Ureter (tissue), 1 donor: ENCODE measurements at places on chromosomes 7 and 10.

- DNase-seq: no peak
Measured at GRCh38 chr7:75756991-75757676, 14.9 kb downstream of the CCL26 start.

DNA sequence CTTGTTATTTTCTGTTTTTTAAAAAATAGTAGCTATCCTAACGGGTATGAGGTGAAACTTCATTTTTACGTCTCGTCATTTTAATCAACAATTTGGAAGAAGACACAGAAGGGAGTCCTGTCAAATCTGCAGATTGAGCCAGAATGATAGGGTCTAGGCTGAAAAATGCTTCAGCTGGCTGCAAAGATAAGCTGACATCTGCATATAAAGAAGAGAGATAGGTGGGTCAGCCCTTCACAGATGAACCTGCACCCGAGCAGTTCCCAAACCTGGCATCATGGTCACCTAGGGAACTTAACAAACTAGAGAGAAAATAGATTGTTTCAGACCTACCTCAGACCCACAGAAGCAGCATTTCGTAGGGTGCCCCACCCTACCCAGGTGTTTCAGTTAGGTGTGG is 35.2 kb upstream of the BMPR1A start:
- DNase-seq: no peak

- no peak for DNase-seq
Measured at GRCh38 chr7:141640239-141640840, 61.6 kb downstream of the DENND11 start.

DNA sequence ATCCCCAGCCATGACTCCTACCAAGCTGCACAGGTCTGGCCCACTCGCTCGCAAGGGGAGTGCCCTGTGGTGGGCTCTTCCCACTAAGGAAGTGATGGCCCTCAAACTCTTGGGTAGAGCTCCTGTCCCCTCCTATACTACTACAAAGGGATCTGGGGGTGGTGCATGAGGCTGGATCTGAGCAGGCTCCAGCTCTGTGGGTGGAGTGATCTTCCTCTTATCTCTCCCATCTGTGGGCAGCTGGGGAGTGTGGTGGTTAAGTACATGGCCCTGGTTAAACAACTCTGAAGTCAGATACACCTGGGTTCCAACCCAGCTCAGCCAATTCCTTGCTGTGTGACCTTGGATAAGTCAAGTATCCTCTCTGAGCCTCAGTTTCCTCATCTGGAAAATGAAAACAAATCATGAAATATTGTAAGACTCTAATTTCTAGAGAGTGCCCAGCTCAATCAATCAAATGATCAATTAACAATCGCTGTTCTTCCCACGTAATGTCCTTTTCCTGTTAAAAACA is 17.4 kb downstream of the DDIT4 start:
- no peak for DNase-seq

- no peak for DNase-seq
Measured at GRCh38 chr10:112224933-112225529, 41.5 kb upstream of the GPAM start.

- no peak for DNase-seq
Measured at GRCh38 chr10:108849688-108850087, 1073.6 kb downstream of the XPNPEP1 start.

DNA sequence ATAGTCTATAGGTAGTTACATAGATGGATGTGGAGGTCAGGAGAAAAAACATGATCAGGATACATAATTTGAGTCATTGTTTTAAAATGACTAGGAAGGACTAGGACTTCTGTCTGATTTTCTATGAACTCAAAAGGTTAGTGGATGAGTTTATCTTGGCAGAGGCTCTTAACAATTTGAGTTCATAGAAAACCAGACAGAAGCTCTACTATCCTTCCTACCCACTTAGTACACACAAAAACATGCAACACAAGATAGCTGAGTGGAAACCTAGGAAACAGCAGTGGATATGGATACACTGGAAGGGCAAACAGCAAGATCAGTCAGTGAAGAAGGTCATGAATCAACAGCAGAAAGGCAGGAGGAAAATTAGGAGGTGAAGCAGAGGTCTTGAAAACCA is 84.6 kb downstream of the VPS50 start:
- DNase-seq: no peak
